Left cardiac atrium (tissue), 4 donors: ENCODE measurements at places on chromosomes 1 and 21.

GRCh38 chr21:33857846-33858666 is 57.5 kb downstream of the ATP5PO start:
- DNase-seq: no peak

- no peak for DNase-seq
Measured at GRCh38 chr1:246005067-246005466, 502.0 kb downstream of the SMYD3 start.

- no peak for DNase-seq
Measured at GRCh38 chr1:217272385-217272784, 358.5 kb downstream of the GPATCH2 start.

DNA sequence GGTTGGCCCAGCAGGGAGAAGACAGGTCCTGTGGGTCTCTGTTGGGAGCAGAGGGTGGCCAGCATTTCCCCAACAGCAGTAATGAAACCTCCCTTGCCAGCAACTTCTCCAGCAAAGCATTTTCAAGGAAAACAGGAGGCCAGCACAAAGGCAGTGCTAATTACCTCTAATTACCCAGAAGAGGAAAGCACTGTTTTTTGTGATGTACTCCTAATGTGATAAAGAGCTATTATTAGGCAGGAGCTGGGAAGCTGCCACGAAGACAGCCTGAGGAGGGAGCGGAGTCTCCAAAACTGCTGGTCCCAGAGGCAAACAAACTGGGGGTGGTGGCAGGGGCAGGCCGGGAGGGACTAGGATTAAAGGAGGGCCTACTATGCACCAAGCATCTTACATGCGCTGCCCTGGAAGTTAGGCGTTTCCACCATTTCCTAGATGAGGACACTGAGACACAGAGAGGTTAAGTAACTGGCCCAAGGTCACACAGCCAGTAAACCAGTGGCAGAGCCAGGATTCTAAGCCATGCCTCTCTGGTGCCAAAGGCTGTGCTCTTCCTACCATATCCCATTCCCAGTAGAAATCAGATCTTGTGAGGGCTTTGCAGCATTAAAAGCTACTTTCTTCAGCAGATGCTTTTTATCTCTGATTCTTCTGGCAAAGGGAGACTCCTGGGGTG is 24.5 kb downstream of the HTR6 start:
- DNase-seq: no peak

- DNase-seq: no peak
Measured at GRCh38 chr1:223203694-223204093, 60.6 kb upstream of the TLR5 start.

DNA sequence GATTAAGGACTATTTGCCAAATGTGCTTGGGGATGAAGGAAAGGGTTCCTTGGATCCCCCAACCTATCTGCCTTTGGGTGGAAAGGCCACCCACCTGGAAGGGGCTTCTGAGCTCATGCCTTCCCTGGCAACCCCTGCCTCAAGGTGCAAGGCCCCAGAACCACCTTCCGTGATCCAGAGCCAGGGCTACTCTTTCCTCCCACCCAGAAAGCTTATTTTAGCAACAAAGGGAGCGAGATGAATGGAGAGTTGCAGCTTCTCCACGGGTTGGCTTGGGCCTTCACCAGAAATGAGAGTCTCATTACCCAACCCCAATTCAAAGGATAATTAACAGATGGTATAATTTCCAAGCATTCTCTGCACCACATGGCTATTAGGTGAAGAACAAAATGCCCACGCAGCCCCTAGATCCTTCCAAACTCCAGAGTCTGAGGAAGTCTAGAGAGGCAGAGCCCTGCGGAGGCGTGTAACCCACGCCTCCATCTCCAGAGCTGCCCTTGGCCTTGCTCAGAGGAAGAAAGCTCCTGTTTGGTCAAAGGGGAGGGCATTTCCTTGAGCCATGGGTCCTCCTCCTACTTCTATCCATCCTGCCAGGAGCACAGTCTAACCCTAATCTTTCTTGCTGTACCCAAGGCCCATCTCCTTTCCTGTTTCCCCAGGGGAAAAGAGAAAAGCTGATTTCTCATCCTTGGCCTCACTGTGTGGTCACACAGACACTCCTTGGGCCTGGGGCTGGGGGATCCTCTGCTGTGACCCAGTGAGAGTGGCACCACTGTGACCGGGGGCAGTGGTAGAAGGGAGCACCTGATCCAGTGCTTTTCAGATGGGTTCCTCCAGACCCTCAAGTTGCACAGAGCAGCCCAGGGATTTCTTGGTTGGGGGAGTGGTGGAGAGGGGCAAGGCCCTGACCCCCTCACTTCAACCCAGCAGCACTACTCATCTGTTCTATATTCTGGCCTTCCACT is 1.7 kb upstream of the CELSR2 start:
- no peak for DNase-seq

GRCh38 chr1:236002572-236002971 is 62.3 kb downstream of the NID1 start:
- no peak for DNase-seq

GRCh38 chr1:3688356-3689137 is 36.2 kb downstream of the TP73 start:
- DNase-seq: no peak

- no peak for DNase-seq
Measured at GRCh38 chr1:105544475-105544874, 1512.0 kb upstream of the PRMT6 start.

- peak; percentile 67 for DNase-seq
Measured at GRCh38 chr21:42524341-42525028, 10.8 kb downstream of the SLC37A1 start.

DNA sequence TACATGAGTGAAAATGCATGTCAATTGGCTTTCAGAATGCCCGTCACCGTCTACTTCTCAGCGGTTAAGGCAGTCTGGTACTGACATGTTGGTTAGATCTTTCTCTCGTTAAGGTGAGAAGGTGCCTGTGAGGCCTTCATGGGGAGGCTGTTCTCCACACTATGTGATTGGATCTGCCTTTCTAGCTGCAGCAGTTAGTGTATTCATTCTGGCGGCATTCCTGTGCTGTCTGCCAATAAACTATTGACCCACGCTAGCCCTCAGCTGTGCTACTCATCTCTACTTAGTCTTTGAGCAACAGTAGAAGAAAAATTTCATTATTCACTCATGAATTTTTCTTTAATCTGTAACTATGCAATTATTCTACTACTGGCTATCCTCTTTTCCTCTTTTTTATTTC is 32.0 kb downstream of the CCSAP start:
- DNase-seq: no peak

DNA sequence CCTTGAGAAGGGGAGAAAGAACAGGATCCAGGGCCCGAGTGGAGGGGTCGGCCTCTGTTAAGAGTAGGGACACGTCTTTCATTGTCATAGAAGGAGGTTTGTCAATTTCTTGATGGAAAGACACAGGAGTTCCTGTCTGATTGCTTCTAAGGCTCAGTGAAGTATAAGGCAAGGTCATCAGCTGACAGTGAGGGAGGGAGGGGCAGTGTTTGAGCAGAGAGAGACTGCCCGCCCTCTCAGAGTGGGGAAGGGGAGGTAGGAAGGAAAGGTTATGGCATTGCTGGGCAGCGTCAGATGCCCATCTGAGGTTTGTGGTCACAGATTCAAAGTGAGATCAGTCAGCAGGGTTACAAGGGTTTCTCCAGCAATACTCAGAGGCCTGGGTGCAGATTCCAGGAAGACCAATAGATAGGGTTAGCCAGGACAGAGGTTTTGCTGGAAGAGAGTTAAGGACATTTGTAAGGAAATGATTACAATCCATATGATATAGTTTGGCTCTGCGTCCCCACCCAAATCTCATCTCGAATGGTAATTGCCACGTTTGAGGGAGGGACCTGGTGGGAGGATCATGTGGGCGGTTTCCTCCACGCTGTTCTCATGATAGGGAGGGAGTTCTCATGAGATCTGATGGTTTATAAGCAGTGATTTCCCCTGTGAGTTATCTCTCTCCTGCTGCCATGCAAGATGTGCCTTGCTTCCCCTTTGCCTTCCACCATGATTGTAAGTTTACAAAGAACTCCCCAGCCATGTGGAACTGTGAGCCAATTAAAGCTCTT is 127.2 kb upstream of the GJB5 start:
- DNase-seq: no peak

DNA sequence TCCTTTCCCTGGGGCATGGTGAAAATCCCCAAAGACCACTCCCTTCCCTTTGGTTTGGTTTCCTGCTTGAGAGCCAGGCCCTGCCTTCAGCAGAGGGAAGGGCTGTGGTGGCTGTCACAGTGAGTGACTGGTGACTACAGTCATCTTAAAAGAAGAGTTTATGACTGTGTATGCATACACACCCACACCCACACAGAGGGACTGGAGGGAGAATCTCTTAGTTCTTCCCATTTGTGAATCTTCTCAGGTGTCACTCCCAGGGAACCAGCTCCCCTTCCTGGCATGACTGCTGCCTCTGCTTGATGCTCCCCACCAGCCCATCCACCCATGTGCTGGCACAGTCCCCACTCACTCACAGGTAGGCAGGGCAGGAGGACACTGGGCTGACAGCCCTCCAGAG is 3.9 kb upstream of the KCNA2 start:
- DNase-seq: no peak

- DNase-seq: peak; percentile 38
Measured at GRCh38 chr21:40143822-40144525, 276.7 kb downstream of the PCP4 start.

DNA sequence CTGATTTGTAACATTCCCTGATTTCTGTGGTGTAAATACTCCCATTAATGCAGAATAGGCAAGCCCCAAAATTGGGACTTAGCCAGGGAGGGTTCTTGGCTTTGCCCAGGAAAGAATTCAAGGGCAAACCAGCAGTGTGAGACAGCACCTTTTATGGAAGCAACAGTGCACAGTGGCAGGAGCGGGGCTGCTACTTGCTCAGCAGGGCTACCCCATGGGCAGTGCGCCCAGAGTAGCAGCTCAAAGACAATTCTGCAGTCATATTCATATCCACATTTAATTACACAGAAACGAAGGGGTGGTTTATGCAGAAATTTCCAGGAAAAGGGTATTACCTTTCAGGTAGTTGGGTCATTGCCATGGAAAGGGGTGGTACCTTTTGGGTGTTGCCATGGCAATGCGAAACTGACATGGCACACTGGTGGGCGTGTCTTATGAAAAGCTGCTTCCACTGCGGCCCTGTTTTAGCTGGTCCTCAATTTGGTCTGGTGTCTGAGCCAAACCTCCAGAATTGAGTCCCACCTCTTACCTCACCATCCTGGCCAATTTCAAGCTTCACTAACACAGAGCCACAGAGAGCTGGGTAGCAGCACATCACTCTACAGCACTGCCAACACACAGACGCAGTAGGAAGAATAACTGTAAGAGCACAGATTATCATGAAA is 35.9 kb downstream of the FHAD1 start:
- peak; percentile 42 for DNase-seq
